Erythroblast (primary cell): ENCODE measurements at places on chromosomes 5 and 9.

DNA sequence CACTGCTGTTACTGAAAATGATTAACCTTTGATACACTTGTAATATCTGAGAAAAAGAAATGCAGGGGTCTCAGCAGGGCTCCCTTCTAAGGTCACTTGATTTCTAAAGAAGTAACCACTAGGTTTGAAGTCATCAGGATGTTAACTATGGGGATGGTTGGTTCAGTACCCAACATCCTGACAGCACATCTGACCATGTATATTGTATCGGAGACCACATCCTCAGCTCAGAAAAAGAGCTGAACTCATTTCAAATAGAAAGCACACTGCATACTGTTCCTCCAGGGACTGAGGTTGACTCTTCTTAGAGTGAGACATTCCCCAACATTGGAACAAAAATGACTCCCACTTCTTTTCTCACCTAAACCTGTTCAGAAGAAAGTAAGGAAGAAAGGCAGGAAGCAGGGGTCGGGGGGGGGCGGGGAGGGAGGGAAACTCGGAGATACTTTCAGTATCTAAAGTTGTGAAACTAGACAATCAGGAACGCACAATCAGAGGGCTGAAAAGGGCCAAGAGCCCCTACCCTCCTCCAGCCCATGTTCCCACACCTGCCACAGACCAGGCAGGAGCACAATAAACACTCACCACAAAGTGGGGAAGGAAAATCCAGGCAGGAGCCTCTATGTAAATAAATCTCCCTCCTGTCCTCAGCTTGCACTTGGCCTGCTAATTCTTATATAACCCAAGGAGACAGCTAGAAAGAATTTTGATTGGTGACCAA lies 730 bp upstream of the GZMA start:
- DNase-seq: no peak

GRCh38 chr5:39829441-39829840 lies 404.7 kb upstream of the DAB2 start:
- no peak for DNase-seq

- no peak for DNase-seq
These were observed 57.7 kb downstream of the PDE6A start for GRCh38 chr5:149886692-149887470.

- peak; percentile 68 for DNase-seq
These were observed 5.2 kb downstream of the IL13 start for GRCh38 chr5:132662925-132663770.

GRCh38 chr5:5588386-5588785 lies 165.9 kb downstream of the ICE1 start:
- no peak for DNase-seq

GRCh38 chr9:114745879-114746550 lies 59.8 kb downstream of the TNFSF15 start:
- DNase-seq: peak; percentile 85

- no peak for DNase-seq
These were observed 17.6 kb upstream of the HEXB start for GRCh38 chr5:74667396-74667795.

DNA sequence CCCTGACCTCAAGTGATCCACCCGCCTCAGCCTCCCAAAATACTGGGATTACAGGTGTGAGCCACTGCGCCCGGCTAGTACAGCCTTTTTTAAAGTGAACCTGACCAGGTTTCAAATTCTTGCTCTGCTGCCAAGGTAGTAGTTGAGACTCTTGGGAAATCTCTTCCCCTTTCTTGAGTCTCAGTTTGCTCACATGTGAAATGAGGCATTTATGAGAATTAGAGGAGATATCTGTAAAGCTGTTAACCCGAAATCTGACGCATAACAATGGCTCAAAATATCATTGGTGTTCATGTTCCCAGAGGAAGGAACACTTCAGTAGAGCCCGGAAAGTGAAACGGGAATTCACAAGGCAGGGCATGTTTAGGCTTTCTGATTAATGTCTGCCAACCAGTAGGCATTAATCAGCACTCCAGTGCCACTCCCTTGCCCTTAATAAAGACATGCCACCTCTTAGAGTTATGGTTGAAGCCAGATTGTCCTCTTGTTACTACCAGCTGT lies 1.5 kb downstream of the ARPC5L start:
- no peak for DNase-seq

GRCh38 chr5:149936044-149936699 lies 8.4 kb downstream of the PDE6A start:
- DNase-seq: no peak

DNA sequence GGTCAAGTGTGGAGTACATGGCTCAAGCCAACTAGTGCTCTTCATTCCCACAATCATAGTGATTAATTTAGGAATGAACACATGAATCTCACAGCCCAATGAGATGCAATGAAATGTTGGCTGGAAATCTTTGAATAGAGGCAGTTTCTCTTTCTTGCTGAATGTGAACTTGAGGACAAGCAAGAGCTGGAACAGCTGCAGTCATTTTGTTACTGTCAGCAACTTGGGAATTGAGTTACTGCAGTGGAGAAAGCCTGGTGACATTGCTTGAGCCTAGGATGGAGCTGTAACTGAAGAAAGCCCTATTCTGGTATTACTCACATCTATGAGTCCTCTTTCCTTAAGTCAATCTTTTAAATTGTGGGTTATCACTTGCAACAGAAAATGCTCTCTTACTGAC lies 62.3 kb downstream of the YIPF5 start:
- DNase-seq: no peak

DNA sequence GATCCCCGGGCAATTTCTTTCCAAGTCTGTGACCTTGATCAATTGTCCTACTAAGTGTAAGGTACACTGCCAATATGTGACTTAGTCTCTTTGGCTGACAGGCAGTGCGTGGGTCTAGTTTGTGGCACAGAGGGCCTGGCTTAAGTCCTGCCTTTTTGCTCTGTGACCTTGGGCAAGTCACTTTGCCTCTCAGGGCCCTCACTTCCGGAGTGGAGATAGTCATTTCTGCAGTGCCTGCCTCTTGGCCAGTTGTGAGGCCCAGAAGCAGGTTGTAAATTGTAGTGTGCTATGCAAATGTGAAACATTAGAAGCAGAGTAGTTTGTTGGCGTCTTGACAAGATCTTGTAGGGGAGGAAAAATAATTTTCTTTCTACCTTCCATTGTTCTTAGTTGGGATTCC lies 39.0 kb downstream of the KIF4B start:
- no peak for DNase-seq

GRCh38 chr5:62593331-62593730 lies 14.7 kb downstream of the LRRC70 start:
- DNase-seq: peak; percentile 67

GRCh38 chr9:98864281-98865174 lies 57.1 kb downstream of the GALNT12 start:
- DNase-seq: no peak

DNA sequence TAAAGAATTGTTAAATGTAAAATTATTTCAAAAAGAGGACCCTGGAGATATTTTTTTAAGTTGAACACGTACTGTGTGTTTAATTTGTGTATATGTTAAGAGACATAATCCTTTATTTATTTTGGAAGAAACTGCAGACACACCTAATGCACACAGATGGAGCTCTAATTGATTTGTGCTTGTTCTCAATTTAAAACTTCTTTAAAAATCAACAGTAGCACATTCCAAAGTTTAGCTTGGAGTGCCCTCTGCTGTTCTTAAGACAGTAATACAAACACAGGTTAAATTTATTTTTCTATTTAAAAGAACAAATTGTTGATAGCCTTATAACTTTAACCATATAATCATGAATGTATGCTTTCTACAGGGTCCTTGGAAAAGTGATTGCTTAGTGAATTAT lies 277.6 kb upstream of the ADAMTS16 start:
- peak; percentile 52 for DNase-seq

GRCh38 chr9:70452365-70452764 lies 37.9 kb upstream of the KLF9 start:
- no peak for DNase-seq

- no peak for DNase-seq
These were observed 41.8 kb downstream of the GRAMD2B start for GRCh38 chr5:126464959-126465358.

DNA sequence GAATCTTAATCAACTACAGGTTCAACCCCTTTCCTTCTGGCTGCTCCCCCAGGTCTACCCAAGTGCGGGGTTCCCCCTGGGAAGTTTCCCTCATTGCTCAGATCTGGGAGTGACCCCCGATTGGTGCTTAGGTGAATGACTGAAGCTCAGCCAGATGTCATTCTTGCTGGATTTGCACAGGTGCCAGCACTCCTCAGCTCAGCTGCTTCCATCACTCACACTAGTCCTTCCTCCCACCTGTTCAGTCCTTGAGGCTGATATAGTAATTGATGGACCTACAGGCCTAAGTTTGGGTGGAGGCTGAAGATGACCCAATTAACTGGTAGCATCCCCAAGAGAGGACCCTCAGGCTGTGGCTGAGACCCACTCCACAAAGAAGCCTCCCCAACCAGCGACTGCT lies 32.9 kb downstream of the PRLR start:
- no peak for DNase-seq

GRCh38 chr5:58498340-58498942 lies 7.2 kb downstream of the GAPT start:
- DNase-seq: peak; percentile 24

DNA sequence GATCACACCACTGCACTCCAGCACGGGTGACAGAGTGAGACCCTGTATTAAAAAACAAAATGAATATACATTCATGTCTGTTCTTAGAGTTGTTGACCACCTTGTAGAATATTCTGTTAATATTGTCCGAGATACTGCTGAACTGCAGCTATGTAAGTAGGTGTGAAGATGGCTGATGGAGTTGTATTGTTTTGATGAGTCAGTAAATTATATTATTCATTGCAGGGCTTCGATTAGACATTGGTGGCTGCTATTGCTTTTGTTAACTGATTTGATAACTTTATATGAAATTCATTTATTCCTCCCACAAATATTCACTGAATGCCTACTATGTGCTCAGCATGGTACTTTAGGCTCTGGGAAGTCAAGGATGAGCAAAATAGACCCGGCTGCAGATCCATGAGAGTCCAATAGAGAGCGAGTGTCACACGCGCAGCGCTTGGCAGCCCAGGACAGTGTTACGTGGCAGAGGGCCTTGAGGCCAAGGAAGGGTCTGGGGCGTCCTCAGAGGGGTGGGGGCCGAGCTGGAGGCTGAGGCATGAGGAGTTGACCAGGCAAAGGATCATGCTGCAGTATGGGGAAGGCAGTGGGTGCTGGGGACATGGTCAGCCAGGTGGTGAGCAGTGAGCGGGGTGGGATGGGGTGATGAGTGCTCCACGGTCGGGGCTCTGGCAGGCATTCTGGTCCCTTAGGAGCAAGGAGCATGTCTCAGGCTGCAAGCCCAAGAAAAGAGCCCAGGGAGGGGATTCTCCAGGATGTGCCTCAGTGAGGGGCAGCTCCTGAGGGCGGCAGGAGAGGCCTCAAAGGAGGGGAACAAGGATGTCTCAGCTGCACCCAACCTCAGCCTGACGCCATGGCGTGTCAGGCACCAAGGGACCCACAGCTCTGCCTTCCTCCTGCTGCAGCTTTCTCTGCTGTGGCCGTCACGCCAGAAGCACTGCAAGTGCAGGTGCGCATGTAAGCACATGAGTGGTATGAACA lies 243.5 kb downstream of the GADD45G start:
- no peak for DNase-seq

- no peak for DNase-seq
These were observed 60.7 kb downstream of the MAN2A1 start for GRCh38 chr5:109750463-109750862.

DNA sequence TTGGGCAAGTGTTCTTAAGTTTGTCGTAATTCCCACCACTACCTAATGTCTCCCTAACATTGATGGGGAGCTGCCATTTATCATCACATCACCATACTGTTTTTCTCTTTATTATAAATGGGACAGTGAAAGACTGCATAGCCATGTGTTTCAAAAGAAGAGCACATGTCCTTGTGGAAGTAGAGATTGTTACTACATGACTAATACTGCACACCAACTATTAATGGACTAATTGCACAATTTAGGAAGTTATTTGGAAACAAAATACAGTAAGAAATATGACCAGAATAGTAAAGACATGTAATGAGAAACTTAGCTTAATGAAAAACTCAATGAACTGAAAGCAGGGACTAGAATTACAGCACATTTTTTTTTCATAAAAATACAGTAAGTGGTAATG lies 12.0 kb upstream of the ELOVL7 start:
- no peak for DNase-seq

DNA sequence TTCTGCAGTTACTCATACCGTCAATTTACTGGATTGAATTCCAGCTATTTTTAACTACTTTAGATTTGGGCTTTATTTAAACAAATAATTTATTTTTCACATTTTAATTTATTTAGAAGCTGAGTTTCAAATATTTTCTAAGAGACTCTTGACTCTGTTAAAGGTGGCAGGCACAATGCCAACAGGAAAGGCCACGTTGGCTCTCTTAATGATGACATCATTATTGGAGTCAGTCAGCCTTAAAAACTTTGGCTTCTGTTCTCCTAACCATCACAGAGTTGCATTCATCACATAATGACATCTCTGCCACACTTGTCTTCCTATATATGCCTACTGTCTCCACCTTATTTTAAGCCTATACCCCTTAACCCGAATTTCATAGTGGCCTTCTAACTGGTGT lies 172.3 kb upstream of the PLPPR1 start:
- DNase-seq: no peak

GRCh38 chr5:166356096-166356495 lies 1935.3 kb upstream of the WWC1 start:
- DNase-seq: no peak

DNA sequence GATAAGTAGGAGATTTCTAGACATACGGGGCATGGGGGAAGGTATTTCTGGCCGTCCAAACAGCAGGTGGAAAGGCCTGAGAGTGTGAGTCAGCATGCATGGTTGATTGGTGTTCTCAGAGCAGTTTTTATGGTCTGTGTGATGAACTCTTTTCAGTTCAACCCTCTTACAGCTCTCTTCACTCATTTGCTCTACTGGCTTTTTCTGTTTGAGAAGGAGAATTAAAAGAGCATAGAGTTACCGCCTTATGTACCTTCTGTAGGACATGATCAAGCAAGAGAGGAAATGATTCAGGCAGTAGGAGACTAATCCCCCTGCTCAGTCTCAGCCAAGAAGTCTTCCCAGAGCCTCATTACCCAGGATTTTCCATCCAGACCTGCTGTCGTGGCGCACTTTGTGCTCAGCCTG lies 92.4 kb downstream of the PRDM6 start:
- DNase-seq: no peak

DNA sequence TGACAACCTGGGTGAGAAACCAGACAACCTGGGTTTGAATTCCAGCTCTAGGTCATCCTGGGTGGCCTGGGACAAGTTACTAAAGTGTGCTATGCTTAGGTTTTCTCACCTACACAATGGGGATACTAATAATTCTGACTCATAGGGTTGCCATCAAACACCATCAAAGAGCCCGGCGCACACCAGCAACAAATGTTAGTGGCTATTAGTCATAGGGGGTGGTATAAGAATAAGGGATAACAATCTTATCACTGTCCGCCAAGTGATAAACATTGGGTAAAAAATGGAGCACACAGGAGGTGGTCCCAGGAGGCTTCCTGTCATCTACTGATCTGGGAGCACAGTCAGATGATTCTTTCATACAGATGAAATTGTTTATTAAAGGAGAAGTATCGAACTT lies 61.4 kb upstream of the AFAP1L1 start:
- no peak for DNase-seq

GRCh38 chr9:19032406-19032805 lies 603 bp downstream of the SAXO1 start:
- no peak for DNase-seq

- no peak for DNase-seq
These were observed 286.7 kb upstream of the PTPRD start for GRCh38 chr9:10899509-10899908.
